ENCODE measurements at places on chromosomes 2 and 18.
A peak's percentile ranks its signal among the peaks of the same experiment; 100 is the strongest.

- DNase-seq: no peak
These were observed 14.4 kb upstream of the FHL2 start for GRCh38 chr2:105413206-105413605.

- DNase-seq: no peak
These were observed 1295.7 kb downstream of the LRP1B start for GRCh38 chr2:140835079-140835478.

- DNase-seq: no peak
These were observed 17.4 kb downstream of the GPR45 start for GRCh38 chr2:105258835-105259350.

DNA sequence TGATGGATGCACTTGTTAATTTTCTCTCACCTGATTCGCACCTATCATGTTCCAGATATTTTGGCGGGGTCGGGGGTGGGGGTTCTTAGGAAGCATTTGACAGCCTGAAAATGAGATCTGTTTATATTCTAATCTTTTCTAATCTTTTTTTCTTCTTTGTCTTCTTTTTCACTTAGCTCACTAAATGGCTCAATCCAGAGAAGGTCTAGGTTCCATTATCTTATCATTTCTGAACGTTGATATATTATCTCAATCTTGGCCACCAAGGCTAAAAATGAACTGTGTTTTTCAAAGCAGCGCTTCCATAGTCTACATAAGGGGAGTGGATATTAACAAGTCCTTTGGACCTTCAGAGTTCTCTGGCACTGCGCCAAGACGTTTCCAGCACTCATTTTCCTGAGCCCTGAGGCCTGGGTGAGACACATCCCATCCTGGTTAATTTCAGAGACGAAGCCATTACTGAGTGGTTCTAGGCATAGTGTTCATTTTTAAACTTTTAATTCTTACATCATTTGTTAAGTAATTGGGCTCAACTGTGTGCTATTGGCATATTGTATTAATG lies 229.0 kb downstream of the SOX11 start:
- no peak for DNase-seq

- no peak for DNase-seq
These were observed 59.9 kb downstream of the ABCB11 start for GRCh38 chr2:168971261-168971660.

DNA sequence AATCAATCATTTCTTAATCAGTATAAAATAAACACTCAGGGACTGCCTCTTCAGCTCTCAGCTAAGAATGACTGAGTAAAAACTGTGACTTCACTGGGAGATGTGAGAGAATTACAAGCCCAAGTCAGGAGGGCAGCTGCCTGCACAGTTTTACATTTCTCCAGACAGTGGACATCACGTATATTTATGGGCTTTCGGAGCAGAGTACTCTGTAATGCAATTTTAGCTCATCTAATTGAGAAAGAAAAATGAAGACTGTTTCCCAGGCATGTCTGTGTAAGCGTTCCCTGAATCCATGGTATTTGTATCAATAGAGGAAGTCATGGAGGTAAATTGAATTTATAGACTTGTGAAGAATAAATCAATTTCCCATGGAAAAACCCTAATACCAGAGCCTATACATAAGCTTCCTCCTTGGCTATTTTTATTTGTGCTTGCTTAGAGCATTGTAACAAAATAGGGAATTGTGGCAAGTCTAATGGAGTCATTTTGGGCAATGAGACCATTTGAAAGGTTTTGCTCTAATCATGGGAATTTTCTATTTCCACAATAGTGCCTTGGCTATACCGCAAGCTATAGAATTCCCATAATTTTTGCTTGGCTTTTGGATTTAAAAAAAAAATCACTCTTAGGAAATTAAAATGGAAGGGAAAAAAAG lies 87.2 kb downstream of the SLC5A7 start:
- DNase-seq: no peak

DNA sequence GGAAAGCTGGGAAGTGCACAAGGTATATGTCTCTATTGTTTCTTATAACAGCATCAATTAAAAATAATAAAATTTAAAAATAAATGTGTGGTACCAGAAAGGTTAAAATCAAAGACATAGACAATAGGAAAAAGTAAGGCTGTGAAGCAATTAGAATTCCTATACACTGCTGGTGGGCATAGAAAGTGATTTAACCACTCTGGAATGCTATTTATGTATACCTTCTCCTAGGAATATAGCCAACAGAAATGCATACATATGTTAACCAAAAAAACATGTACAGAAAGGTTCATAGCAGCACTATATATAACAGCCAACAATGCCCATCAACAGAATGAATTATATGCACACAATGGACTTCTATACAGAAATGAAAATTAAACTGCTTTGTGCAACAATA lies 43.0 kb downstream of the WDSUB1 start:
- DNase-seq: no peak

GRCh38 chr2:121521359-121521758 lies 9.3 kb upstream of the RNU4ATAC start:
- DNase-seq: peak; percentile 58

DNA sequence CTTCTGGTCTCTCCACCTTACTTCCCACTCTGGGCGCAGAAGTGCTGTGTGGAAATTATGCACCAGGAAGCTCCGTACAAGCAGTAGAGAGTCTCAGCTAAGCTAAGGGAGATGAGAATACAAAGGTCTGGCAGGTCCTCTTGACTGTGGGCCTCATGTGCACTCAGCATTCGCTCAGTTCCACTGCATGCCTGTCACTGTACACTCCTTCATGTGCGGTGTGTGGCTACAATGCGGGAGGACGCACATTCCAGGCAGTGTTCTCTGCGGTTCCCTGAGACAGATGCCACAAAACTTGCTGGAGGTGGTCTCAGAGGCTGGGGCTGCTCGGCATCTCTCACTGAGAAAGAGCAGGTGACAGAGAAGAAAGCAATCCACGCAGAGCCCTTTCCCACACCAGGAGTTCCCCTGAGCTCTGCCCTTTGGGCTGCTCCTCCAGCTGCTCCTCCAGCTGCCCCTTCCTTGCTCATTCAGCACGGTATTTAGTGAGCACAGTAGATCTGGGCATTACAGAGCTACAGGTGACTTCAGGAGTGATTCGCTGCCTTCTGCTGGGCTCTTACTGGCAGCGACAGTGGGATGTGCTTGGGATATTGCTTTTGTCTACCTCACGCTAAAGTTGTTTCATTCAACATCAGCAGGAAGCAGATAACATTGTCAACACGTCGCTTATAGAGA lies 176.6 kb downstream of the SH3RF3 start:
- DNase-seq: no peak

DNA sequence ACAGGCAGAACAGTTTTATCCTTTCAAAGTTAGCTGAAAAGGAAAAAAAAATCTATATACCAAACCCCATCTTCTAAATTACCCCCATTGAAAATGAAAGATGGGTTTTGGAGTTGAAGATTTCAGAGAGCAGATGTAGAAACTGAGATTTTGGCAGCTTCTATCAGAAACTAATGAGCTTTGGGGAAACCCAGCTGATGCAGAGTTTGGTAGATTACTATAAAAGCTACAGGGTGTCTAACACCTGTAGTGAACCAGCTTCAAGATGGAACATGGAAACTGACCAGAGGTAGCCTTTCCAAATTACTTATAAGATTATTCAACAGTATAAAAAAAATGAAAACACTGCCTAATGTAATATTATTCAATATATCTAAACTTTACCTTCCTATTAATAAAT lies 583.1 kb downstream of the XIRP2 start:
- DNase-seq: no peak

DNA sequence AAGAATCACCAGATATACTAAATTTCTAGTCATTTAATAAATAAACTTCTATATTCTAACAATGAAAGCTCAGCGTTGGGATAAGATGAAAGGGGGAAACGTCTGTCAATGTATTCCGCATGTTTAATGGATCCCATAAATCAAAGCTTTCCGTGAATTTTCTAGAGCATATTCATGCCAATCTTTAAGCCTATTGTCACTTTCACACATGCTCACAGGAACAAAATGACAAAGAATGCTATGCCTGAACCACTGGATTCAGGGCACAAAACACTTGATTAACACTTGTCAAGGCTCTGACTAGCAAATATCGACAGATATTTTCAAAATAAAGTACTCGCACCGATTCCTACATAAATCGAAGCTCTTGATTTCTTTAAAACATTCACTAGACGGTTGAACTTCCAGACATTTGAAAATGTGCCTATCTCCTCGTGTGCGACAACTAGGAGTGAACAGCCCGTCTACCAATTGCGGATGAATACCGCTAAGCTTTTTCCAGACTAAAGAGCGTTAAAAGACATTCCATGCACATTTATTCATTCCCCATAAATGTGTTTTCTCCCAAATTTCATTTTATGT lies 1.8 kb downstream of the TLK1 start:
- peak; percentile 35 for DNase-seq

GRCh38 chr2:200962811-200963123 lies 693 bp downstream of the ORC2 start:
- DNase-seq: no peak

GRCh38 chr2:2188344-2188920 lies 142.6 kb downstream of the MYT1L start:
- no peak for DNase-seq

Measured in C1 segment of cervical spinal cord (tissue), 14 donors.